ENCODE measurements at places on chromosomes 7 and 10.

GRCh38 chr7:50101873-50102272, 8.8 kb upstream of the ZPBP start:
- no peak for DNase-seq

- DNase-seq = peak; percentile 94
Measured at GRCh38 chr10:45444976-45445898, 71.2 kb downstream of the ALOX5 start.

DNA sequence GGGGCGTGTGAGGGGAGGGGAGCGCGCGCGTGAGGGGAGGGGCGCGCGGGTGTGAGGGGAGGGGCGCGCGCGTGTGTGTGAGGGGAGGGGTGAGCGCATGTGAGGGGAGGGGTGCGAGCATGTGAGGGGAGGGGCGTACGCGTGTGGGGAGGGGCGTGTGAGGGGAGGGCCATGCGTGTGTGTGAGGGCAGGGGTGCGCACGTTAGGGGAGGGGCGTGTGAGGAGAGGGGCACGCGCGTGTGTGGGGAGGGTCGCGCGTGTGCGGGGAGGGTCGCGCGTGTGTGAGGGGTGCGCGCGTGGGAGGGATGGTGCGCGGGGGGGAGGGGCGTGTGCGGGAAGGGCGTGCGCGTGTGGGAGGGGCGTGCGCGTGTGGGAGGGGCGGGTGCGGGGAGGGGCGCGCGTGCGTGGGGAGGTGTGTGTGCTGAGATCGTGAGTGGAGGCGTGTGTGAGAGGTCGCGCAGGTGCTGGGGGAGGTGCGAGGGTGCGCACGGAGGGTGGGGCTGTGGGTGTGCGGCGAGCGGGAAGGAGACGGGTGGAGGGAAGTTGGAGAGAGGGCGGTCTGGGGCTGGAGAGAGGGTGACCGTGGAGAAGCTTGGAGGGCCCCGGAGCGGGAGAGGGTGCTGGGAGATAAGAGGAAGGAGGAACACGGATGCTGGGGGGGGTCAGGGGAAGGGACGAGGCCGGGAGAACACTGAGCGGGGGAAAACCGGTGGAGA, 19.7 kb downstream of the MXI1 start:
- no peak for DNase-seq

GRCh38 chr7:88789480-88790064, 6.0 kb downstream of the TEX47 start:
- DNase-seq = no peak

DNA sequence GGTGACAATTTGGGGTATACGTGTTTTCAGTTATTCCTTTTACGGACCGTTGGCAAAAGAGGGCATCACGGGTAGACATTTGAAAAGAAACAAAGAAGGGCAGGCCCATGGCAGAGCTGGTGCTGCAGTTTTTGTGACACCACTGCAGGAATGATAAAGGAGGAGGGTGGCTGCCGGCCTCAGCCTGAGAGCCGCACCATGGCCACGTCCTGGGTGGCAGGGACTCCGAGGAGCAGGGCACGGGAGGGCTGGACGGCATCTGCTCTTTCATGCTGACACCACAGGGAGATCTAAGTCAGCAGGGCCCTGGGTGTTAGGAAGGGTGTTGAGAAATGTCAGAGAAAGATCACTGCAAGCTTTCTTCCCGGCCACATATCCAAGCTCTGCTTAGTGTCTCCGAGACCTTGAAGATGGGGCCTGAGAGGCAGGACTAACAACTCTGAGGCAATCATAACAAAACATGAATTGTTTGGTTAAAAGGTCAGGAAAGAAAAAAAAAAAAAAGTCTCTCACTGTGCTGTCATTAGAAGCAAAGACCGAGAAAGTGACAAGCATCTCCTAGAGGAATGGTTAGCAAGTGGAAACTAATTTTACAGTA, 36.6 kb downstream of the INSYN2A start:
- DNase-seq = no peak

- no peak for DNase-seq
Measured at GRCh38 chr7:106100863-106101629, 11.1 kb downstream of the SYPL1 start.

DNA sequence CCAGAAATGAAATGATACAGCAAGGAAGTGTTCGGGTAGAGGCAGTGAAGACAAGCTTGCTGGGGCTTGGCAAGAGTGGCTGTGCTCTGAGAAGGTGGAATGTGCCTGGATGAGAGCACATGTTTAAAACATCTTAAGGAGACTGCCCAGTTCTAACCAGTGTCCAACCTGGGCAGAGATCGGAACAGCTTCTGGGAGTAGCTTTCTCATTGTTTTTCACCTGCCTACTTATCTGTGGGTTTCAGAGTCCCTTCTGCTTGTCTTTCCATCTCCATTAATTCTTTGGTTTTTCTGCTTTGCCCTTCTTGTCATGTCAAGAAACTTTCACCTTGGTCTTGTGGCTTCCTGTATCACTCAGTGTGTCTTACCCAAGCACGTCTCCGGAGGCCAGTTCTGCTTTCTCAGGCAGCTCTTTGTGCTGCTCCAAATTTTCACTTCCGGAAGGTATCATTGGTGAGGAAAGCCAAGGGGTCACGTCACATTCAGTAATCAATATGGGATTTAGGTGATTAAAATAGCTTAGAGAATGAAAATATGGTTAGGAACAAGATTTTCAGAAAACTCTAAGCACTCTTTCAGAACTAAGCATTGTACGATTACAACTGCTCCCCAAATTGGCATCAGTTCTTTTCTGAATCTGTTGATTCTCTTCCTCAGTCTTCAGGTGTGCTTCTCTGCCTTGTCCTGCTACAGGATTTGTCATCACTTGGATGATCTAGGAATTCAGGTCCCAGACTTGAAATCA, 5.5 kb upstream of the LAMB4 start:
- no peak for DNase-seq

- DNase-seq = no peak
Measured at GRCh38 chr7:88140947-88141346, 78.9 kb downstream of the SRI start.

DNA sequence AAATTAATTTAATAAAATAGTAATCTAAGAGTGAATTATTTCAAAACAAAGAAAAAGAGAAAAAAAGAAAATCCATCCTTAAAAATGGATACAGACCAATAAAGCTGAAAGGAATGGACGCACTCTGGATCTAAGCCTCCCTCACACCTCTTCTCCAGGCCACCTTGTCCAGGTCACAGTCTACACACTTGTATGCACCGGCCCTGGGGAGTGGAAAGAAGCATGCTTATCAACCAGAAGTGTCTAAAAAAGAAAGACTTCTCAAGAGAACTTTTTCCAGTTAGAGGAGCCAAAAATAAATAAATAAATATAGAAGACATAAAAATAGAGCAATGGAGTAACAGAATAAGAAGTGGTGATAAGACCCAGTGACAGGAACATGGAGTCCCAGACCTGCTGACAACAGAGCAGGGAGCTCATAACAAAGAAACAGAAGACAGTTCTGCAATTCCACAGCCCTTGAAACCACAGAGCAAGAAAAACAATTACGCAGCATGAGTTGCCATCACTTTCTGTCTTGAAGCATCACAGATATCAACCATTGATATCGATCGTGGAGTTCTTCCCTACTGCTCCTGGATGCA, 311.7 kb upstream of the NFE2L3 start:
- DNase-seq = no peak
